GM04503 (cell line): ENCODE measurements at places on chromosomes 7 and 10.

GRCh38 chr10:107418085-107418806 is 253.7 kb upstream of the SORCS1 start:
- DNase-seq, result no peak

GRCh38 chr7:32047801-32048200 is 22.4 kb downstream of the PDE1C start:
- DNase-seq, result no peak

DNA sequence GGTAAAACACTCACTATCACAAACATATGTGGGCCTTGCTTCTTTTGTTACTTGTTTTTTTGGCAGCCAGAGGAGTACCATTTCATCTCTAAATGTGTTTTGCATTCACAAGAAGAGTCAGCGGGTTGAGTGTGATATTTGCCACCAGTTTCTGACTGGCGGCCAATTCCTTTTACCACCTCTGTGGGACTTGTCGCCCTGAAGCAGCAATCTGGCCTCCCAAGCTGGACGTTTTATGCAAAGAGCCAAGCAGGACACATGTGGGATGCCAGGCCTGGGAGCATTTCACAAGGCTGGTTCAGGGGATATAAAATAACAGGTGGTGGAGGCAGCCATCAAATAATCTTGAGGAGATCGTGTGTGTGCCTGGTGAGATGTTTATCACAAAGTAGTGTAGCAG is 61.8 kb upstream of the TRIL start:
- DNase-seq, result no peak

GRCh38 chr10:25036381-25036780 is 20.0 kb downstream of the THNSL1 start:
- no peak for DNase-seq

- DNase-seq, result no peak
Measured at GRCh38 chr7:77348371-77348813, 67.8 kb downstream of the GSAP start.

GRCh38 chr10:80187060-80187459 is 18.3 kb downstream of the ANXA11 start:
- no peak for DNase-seq

- DNase-seq, result no peak
Measured at GRCh38 chr10:121715076-121715475, 116.8 kb upstream of the FGFR2 start.

GRCh38 chr10:80380185-80380584 is 23.6 kb downstream of the DYDC2 start:
- no peak for DNase-seq

- no peak for DNase-seq
Measured at GRCh38 chr10:103584216-103585010, 90.9 kb downstream of the NEURL1 start.

DNA sequence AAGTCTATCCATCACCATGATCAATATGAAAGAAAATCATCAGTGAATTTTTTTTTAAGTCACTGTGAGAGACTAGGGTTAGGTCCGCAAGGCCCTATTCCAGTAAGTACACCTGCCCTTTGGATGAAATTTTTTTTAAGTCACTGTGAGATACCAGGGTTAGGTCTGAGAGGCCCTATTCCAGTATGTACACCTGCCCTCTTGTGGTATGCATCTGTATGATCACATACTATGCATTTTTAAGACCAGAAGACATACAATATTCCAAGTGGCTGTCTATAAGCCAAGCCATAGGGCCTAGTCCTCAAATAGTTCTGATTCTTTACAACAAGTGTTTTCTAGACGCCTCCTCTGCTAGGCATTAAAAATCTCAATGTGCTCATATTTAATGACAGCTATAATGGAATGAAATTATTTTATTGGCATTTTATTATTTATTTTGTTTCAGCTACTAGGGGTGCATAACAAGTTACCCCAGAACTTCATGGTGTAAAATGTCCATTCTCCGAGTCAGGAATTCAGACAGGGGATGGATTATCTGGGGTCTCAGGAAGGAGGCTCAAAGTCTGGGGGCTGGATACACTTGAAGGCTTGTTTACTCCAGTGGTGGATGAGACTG is 53.1 kb downstream of the TEX36 start:
- DNase-seq, result no peak

DNA sequence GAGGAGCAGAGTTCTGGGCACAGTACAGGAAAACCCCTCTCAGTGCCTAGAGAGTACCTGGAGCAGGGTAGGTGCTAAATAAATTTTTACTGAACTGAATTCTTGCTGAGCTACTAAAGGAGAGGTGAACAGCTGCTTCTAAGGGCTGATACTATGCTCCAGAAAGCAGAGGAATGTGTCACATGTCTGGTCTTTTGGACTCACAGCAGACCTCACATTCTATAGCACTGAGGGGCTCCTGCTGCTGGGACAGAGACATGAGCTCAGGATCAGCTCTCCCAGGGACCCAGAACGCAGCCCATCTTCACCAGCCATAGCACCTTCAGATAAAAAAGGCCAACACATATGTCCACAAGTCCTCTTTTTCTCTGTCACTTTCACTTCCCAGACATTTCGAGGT is 133.0 kb upstream of the KLF14 start:
- no peak for DNase-seq

GRCh38 chr7:2109936-2110609 is 122.7 kb downstream of the MAD1L1 start:
- DNase-seq, result peak; percentile 69
